Activated CD8-positive, alpha-beta T cell treated with anti-CD3 and anti-CD28 coated beads for 36 hours (primary cell): ENCODE measurements at places on chromosomes 2 and 18.

- no peak for DNase-seq
Observed at GRCh38 chr18:46423226-46423805, 233.7 kb downstream of the LOXHD1 start.

- no peak for DNase-seq
Observed at GRCh38 chr2:164538240-164538866, 82.9 kb downstream of the GRB14 start.

DNA sequence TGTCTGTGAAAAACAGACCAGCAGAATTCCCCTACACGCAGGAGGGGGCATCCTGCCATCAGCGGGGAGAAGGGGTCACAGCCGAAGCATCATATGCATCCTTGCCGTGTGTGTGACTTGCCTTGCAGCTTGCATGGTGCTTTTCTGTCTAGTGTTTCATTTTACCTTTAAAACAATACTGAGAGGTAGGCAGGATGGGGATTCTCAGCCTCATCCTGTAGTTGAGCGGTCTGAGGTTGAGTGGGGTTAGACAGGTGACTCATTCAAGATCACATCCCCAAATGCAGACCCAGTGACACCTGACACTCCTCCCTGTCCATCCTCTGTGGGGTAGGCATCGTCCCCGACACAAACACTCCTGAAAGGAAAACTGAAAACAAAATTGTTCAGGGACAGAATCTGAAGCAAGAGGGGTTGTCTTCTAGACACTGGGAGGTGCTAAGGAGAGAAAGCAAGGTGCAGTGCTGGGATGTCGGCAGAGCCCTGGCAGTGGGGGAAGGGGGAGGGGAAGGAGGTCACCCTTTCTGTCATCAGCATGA is 7.9 kb downstream of the ARL4C start:
- DNase-seq, result peak; percentile 87

DNA sequence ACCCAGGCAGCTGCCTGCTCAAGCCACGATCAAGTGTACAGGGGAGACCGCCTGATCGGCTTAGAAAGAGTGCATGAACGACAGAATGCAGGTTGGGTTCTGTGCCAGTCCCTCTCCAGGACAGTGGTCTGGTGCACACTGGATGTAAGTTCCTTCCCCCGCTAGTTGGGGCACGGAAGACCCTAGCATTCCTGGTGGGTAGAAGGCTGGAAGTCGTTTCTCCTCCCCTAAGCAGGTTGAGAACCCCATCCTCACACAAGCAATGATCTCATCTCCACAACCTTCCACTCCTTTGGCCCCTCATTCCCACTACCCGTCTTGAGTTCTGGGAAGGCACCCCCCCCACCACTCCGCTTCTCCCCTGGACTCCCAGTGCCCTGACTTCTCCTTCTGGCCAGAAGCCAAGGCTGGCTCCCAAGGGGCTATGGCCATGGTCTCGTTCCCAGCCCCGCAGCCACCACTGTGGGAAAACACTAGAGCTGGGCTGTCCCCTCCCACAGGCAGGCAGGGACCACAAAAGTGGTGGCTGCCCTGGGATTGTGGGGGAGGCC is 1.4 kb upstream of the ANKRD39 start:
- no peak for DNase-seq

GRCh38 chr2:18623782-18624181 is 34.4 kb upstream of the NT5C1B start:
- DNase-seq, result no peak

DNA sequence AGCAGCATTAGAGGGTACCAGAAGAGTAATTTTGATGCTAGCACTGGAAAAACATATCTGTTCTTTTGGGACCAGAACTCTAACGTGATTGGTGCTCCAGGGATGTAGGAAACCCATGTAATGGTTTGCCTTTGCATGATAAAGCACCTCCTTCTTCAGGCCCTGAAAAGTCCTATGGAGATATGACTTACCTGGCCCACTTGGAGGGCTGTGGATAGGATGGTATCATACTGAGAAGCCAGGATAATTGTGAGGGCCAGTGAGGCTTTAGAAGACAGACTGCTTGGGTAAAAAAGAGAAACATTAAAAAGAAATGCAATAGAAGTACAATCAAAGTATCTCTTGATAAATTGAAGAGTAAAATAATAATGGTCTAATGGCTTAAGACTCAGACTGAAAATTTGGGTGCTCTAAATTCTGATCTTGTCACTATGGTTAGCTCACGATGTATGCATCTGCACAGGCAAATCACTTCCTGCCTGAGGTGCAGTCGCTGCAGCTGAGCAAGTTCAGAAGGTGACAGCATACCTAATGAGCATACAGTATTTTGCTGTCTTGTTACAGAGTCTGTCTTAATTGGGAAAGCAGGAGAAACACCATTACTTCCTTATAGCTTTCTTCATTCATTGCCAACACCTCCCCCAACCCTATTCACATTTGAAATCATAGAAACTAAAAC is 371.5 kb downstream of the NUP35 start:
- DNase-seq, result no peak

GRCh38 chr2:223779877-223780276 is 57.5 kb downstream of the AP1S3 start:
- DNase-seq, result peak; percentile 68

DNA sequence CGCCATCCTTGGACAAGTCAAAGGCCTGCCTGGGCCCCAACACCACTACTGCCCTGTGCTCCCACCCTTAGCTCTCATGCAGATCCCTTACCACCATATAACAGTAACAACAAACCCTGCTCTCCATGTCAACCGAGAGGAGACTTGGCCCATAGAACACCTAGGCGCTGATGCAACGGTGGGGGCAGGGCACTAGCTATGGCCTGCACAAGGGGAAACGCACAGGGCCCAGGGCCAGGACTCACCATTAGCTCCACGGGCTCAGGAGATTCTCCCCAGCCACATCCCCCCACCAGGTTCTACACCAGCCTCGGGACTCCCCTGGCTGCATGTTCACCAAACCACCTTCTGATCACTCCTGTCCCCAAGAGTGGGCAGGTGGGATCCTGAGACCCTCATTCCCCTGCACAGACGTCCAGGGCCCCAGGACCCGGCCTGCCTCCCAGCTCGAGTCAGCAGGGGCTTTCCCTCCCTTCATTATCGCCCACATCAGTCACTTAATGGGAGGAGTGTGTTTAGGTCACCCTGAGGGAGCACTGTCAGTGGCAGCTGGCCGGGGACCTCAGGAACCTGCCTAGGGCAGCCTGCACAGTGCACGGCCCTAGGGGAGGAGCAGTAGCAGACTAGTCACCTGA is 29.3 kb downstream of the ANKMY1 start:
- DNase-seq, result no peak

DNA sequence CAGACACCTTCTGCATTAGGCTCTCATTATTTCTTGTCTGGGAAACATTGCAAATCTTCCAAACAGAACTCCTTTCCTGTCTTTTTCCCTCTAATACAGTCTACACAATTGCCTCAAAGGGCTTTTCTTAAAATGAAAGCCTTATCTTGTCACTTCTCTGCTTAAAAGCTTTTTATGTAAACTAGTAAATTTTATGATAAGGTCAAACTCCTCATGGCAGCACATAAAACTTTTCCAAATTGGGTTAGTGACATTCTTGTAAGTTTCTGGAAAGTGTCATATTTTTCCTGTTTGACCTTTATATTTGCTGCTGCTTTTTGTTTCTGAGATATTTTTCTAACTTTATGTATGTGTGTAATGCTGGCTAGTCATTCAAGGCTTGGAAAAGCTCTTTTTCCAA is 261.4 kb upstream of the KLHL14 start:
- DNase-seq, result no peak

DNA sequence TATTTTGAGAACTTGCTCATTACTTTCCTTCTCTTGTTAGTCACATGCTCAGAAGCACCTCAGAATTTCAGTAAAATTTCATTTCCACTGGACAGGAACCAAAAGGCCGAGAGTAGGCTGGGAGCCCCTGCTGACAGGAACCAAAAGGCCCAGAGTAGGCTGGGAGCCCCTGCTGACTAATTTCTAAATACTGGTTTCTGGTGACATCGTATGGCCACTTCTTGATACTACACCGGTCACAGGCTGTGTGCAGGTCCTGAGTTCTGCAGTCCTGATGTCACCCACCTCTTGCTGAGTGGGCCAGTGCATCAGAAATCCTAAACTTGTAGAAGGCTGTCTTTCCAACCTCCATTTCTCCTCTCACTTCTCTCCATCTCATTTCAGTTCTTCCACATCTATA is 17.7 kb upstream of the EN1 start:
- peak; percentile 42 for DNase-seq

- DNase-seq, result no peak
Observed at GRCh38 chr2:239765076-239765845, 259.9 kb downstream of the NDUFA10 start.

DNA sequence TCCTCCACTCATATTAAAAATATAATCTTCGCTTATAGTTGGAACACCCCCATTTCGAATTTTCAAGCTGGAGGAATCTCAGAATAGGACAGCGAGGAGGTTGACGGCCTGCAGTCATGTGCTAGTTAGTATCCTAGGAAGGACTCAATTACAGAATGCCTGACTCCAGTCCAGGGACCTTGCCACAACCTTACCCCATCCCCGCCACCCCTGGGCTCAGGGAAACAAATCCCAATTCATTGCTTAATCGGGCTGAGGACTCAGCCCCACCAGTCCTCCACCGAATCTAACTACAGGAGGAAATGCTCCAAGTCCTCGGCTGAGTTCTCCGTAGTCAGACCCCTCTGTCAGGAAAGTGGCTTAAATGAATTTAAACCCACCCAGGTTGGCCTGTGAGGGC is 31.7 kb upstream of the ZBTB7C start:
- DNase-seq, result no peak
